Urothelium cell line (cell line): ENCODE measurements at places on chromosomes 1 and 21.

DNA sequence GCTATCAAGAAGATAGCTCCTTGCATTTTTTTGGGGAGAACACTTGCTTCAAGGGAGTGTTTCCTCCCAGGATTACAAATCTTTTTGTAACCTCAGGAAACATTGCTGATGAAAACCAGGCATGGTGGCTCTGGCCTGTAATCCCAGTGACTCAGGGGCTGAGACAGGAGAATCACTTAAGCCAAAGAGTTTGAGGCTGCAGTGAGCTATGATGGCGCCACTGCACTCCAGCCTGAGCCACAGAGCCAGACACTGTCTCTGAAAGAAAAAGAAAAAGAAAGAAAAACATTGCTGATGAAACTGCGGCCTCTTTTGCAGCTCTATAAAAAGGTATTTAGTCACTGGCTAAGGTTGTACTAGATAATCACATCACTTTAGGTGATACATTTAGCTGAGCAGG lies 7.3 kb downstream of the RNU1-2 start:
- DNase-seq: no peak

DNA sequence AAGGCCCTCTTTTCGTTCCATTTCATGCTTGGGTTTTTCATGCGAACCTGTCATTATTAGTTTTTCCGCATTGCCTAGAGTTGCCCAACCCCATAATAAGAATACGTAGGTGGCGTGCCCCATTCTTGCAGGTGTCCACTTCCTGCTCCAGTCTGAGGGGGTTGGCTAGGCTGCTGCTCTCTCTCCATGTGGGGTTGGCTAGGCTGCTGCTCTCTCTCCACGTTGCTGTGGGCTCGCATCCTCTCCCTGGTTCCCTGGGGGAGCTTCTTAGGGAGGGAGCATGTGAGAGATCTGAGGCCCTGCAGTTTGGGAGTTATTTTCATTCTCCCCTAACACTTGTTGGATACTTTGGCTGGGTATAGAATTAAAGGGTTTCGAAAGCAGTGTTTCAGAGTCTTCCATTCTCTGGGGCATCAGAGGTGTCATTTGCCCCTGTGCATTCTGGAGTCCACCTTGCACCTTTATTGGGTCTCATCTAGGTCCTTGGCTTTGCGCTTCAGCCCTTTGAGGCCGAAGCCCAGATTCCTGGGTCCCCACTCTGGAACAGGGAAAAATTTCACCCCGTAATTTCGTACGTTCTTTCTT lies 8.6 kb downstream of the C1orf35 start:
- DNase-seq: no peak

DNA sequence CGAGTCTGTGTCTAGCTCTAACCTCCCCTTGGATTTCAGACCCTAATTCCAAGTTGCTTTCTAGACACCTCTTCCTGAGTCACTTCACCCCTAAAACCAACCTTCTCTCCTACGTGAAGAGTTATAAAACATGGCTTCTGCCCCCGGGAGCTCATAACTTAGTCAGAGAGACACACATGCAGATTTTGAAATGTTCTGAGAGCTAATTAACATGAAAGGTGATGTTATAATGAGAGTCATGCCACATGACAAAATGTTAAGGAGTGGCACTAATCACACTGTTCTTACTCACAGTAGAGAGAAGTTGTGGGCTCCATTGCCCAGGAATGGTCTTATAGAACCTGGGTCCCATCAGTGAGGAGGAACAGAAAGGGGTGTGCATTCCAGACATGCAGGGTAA lies 117.1 kb downstream of the LRIG2 start:
- no peak for DNase-seq

GRCh38 chr1:24089743-24090555 lies 22.0 kb downstream of the MYOM3 start:
- DNase-seq: no peak

- peak; percentile 33 for DNase-seq
Observed at GRCh38 chr1:111275079-111275478, 15.6 kb upstream of the CHIA start.

GRCh38 chr1:156430866-156431265 lies 61.9 kb downstream of the RHBG start:
- no peak for DNase-seq

DNA sequence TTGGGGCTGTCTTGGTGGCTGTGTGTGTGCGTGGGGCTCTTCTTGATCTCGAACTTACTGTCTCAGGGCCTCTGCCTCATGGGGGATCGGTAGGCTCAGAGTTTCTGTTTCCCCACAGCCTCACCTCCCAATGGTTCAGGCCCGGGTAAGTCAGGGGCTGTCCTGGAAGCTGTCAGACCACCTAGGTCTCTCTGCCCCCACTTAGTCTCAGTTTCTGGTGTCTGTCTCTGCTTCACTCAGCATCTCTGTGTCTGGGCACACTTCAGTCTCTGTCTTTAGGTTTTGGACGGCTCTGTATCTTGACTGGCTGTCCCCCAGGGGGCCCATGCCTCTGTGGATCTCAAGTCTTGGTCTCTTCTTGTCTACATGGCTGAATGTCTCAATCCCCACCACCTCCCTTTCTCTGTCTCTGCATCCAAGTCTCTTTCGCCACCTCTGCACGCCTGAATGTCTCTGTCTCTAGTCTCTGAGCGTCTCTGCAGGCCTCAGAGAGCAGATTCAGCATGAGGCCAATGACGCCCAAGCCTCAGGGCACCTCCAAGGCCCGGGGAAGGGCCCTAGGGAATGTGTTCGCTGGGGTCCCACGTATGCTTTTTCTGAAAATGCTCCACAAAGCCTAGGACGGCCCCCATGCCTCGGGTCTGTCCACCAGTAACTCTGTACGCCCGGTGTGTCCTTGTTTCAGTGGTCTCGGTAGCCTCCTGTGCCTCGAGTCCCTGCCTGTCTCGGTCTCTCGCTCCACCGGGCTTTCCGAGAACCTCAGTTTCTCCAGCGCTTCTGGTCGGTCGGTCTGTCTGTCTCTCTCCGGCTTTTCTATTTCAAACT lies 818 bp downstream of the FHL3 start:
- no peak for DNase-seq

GRCh38 chr21:43925096-43925481 lies 60.1 kb downstream of the AGPAT3 start:
- DNase-seq: no peak

- no peak for DNase-seq
Observed at GRCh38 chr21:46077674-46078101, 20.2 kb upstream of the COL6A2 start.

GRCh38 chr1:51058858-51059257 lies 43.2 kb upstream of the C1orf185 start:
- DNase-seq: no peak

GRCh38 chr1:205706601-205707502 lies 26.5 kb upstream of the SLC45A3 start:
- no peak for DNase-seq

- no peak for DNase-seq
Observed at GRCh38 chr1:232557096-232557495, 72.8 kb downstream of the SIPA1L2 start.

GRCh38 chr1:202227053-202227672 lies 33.6 kb downstream of the LGR6 start:
- no peak for DNase-seq

GRCh38 chr1:206796981-206797402 lies 24.7 kb upstream of the IL10 start:
- DNase-seq: no peak

DNA sequence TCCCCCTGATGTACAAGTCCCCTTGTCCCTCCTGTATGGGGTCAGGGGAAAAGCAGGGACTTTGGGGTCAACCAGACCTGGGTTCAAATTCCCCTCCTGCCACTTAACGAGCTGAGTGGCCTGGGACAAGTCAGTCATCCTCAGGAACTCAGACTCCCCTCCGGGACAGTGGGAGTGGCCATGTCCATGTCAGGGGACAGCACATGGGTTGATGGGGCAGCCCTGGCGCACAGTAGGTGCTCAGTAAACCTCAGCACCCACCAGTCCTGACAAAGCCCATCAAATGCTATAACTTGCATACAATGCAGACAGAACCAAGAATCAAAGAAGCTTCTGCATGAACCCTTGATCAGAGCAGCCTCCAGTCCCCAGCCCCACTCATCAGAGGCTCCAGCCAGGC lies 30.0 kb downstream of the MATN1 start:
- DNase-seq: no peak

DNA sequence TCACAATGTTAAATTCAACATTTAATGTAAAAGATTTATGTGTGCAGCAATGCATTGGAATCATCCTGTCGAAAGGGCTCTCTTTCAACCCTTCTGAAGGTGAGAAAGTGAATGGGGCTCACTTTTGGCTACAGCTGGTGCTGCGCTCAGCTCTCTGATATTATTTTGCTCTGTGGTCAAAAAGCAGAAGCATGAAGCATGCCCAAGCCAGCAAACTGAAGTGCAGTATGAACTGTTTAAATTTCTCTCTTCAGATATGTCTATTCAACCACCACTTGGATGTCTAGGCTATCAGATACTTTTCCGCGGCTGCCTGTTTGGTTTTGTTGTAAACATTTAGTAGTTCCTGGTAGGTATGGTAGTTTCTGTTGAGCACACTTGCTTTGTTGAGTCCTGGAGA lies 216.9 kb upstream of the TMPRSS15 start:
- no peak for DNase-seq

DNA sequence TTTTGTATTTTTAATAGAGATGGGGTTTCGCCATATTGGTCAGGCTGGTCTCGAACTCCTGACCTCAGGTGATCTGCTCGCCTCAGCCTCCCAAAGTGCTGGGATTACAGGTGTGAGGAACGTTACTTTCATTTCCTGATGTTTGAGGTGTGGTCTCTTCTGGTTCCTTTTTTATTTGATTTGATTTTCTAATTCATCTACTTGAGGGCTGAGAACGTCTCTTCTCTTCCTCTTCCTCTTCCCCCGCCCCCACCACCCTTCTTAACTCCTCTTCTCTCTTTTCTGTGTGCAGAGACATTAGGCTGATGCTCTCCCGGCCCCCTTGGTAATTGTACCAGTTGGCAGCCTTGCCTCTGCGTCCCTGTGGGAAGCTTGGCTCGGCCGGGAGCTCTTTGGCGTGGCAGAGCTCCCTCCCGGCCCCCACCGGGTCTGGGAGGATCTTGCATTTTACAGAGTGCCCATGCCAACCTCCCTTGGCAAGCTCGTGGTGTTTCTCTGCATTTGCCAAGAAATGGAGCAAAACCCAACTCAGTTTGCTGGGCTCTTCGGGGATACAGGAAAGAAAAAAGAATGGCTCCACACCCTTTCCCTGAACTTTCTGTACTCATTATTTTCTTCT lies 19.9 kb downstream of the CRYAA start:
- no peak for DNase-seq

- peak; percentile 94 for DNase-seq
Observed at GRCh38 chr1:154324669-154325582, at the start of gene ATP8B2. TSS of gene ATP8B2 (plus strand) at chr1:154325525. CDS start at chr1:154328142, 2,617 bp downstream.

- no peak for DNase-seq
Observed at GRCh38 chr1:111882986-111883560, 106.4 kb downstream of the KCND3 start.

GRCh38 chr1:224211206-224211962 lies 28.3 kb downstream of the DEGS1 start:
- DNase-seq: no peak

GRCh38 chr1:32127409-32128198 lies 19.7 kb downstream of the KPNA6 start:
- no peak for DNase-seq

- no peak for DNase-seq
Observed at GRCh38 chr1:205496661-205497060, 7.8 kb upstream of the CDK18 start.
